ENCODE measurements at places on chromosomes 16 and 17.
A peak's percentile ranks its signal among the peaks of the same experiment; 100 is the strongest.

DNA sequence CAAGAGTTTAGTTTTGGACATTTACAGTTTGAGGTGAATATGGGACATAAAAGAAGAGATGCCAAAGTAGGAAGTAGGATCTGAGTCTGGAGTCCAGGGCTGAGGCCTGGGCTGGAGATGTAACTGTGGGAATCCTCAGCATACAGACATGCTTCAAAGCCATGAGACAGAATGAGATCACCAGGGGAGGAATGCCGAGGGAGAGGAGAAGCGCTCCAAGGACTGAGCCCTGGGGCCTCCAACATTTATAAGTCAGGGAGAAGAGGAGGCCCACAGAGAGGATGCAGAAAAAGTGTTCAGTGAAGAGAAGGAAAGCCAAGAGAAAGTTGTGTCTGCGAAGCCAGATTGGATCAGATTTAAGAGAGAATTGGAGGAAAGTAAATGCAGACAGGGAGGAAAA lies 277.5 kb upstream of the MYOCD start:
- DNase-seq: peak; percentile 75

GRCh38 chr17:67747681-67748235 lies 30.0 kb downstream of the NOL11 start:
- DNase-seq: no peak

DNA sequence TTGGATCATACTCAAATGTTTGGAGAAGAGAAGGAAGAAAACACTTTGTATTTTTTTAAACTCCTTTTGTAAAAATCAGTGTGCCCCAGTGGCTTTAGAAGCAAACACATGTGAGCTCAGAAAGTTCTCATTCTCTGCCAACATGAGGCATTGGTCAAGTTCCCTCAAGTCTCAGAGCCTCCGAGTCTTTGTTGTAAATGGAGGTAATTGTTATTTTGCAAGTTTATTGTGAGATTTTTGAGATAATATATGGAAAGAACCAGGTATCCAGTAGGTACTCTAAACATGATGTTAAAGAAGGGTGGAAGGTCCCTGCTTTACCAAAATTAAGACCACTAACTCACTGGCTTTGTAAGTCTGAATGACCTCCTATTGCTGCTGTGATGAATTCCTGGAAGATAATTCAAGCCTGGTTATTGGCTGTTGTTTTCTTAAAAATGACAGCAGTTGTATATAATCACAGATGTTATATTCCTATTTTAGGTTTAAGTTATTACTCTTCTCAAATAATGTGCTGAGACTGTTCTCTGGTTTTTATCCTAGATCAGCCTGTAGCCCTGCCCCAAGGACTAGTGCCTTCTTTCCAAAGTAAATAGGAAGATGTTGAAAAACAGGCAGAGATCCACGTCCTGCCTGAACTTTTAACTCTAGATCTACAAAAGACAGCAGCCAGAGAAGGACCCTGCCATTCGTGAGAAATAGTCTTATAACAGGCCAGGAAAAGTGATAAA lies 2.4 kb downstream of the HLF start:
- no peak for DNase-seq

DNA sequence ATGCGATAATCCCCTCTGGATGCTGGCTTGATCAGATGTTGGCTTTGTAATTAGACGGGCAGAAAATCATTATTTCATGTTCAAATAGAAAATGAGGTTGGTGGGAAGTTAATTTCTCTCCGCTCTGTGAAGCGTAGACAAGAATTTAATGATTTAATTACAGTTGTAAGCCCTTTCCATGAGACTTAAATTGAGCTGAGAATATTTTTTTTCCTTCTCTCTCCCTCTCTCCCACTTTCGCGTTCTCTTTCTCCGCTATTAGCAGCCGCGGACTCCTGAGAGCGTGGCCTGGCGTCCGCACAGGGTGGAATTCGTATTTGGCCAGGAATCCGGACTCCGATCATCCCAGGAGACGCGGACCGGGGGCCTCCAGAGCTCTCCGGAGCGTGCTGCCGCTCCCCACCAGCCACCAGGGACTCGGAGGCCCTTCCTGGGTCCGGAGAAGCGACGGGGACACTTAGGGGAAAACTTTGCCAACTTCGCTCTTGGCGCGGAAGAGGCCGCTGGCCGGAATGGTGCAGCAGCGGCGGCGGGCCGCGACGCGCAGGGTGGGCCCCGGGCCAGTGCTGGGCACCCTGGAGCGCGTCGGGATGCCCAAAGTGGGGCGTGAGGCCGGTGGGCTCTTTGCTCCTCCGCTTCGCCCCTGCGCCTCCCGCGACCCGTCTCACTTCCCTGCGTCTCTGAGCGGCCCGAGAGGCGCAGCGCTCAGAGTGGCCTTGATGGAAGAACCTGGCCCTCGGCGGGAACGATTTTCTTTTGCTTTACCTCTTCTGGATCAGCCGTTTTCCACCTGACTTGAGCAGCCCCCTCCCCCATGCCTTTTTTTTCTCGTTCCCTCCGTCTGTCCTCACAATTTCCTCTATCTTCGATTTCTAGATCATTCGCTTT lies 3.6 kb upstream of the IRX3 start:
- no peak for DNase-seq

DNA sequence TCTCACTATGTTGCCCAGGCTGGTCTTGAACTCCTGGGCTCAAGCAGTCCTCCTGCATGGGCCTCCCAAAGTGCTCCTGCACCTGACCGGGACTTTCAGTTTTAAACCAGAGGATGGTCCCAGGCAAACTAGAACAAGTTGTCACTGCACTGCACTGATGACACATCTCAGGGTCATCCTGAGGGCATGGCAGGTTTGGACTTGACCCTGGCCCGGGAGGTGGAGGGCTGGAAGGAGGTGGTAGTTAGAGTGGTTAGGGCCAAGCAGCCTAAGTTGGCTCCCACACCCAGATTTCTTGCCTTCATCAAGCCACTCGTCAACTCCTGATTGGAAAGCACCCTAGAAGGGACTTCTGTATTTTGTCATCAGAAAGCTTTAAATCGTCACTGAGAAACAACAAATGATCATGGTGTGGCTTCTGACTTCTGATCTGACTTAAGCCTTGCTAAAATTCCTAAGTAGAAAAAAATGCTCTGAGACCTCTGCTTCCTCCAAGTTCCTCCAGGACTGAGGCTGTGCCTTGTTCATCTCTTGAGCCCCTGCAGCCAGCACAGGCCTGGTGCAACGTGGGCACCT lies 43.5 kb downstream of the EMP2 start:
- no peak for DNase-seq

GRCh38 chr17:30224419-30224960 lies 11.0 kb downstream of the SLC6A4 start:
- DNase-seq: no peak

- no peak for DNase-seq
These were observed 825.1 kb upstream of the EEF2KMT start for GRCh38 chr16:5922686-5923085.

DNA sequence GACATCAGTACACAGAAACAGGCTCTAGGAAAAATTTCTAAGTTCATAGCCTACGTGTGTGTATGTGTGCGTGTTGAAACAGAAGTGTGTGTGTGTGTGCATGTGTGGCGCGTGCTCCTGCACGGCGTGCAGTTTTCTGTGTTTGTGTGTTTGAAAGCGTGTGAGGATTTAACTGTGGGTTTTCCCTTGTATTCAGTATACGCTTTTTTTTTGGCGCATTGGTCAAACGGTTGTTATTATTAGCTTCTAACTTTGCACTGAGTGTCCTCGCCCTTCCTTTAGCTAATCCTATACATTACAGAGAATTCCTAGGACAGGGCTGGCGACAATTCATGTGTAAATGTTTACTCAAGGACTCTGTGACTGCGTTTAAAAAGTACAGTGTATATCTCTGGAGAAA lies 23.0 kb downstream of the TMC6 start:
- no peak for DNase-seq

GRCh38 chr17:12040478-12040877 lies 19.8 kb downstream of the MAP2K4 start:
- peak; percentile 68 for DNase-seq

- no peak for DNase-seq
These were observed 18.3 kb downstream of the TBC1D16 start for GRCh38 chr17:80017226-80018010.

DNA sequence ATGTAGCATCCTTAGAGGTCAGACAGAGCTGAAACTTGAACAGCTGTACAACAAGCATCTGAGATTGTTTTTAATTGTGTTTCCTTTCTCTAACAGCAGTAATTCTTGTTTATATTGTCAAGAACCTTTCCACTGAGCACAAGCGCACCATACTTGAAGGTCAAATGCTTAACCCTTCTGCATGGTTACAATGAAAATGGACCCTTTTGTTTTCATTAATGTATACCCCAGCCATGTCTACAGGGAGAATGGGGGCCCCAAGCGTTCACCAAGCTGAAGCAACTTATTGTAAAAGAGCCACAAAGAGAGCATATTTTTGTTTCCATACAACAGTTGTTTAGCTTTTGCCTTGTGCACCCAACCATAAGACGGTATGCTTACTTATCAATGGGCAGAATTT lies 210.8 kb downstream of the FTO start:
- no peak for DNase-seq

GRCh38 chr17:1108765-1109605 lies 70.8 kb downstream of the ABR start:
- DNase-seq: peak; percentile 69

DNA sequence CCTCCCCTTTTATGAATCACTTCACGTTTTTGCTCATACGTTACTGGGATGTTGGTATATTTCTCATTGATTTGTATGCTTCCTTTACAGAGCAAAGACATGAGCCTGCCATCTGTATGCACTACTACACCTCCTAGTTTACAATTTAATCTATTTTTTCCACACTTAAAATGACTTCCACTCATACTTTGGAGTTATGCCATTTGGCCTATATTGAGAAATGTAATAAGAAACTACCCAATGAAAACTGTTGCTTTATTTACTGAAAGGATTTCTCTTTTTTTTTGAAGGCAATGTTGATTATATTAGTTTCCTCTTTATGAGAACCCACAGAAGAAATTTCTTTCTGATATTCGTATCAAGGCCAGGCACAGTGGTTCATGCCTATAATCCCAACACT lies 43.1 kb downstream of the DUSP14 start:
- DNase-seq: no peak

- DNase-seq: no peak
These were observed 33.2 kb downstream of the VPS35L start for GRCh38 chr16:19588661-19589060.

GRCh38 chr17:20992987-20993862 lies 49.6 kb downstream of the USP22 start:
- peak; percentile 72 for DNase-seq

DNA sequence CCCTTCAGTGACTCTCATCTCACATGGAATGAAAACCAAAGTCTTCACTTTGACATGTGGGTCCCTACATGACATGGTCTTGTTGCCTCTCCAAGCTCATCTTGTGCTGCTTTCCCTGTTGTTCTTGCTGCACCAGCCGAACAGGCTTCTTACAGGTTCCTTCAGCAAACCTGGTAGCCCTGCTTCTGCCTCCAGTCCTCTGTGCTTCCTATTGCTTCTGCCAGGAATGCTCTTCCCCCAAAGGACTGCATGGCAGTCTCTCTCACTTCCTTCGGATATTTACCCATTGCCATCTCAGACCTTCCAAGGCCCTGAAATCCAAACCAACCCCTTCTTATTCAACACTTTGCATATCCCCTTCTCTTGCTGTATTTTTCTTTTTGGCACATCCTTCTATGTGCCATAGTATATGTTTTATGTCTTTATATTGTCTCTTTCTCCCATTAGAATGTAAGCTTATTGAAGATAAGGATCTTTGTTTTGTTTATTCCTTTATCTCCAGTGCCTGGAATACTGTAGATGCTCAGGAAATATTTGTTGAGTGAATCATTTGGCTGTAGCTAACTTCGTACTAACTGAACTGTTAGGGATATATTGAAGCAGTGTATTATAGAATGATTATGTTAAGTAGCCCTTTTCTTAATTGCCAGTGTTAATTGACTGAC lies 57.9 kb upstream of the SLC12A3 start:
- peak; percentile 92 for DNase-seq
